ENCODE measurements at places on chromosomes 12 and 14.

DNA sequence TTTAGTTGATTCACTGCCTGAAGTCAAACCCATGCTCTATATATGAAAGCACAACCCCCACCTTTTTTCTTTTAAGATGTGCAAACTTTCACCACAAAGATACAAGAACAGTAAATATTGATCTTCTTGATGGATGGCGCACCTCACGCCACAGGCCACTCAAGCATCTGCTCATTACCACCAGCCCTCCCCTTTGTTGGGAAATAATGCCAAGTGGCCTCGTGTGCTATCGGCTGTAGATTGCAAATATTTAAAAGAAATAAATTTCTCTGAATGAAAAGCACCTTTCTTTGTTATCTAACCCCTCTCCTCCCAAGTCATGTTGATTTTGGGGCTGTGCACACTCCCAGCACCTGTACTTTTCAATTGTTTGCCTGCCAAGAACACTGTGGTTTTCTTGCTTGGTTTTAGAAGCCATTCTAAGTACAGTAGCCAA, 122.7 kb downstream of the C12orf42 start:
- DNase-seq: no peak

GRCh38 chr12:48121522-48121921, 2.4 kb downstream of the PFKM start:
- DNase-seq: no peak

DNA sequence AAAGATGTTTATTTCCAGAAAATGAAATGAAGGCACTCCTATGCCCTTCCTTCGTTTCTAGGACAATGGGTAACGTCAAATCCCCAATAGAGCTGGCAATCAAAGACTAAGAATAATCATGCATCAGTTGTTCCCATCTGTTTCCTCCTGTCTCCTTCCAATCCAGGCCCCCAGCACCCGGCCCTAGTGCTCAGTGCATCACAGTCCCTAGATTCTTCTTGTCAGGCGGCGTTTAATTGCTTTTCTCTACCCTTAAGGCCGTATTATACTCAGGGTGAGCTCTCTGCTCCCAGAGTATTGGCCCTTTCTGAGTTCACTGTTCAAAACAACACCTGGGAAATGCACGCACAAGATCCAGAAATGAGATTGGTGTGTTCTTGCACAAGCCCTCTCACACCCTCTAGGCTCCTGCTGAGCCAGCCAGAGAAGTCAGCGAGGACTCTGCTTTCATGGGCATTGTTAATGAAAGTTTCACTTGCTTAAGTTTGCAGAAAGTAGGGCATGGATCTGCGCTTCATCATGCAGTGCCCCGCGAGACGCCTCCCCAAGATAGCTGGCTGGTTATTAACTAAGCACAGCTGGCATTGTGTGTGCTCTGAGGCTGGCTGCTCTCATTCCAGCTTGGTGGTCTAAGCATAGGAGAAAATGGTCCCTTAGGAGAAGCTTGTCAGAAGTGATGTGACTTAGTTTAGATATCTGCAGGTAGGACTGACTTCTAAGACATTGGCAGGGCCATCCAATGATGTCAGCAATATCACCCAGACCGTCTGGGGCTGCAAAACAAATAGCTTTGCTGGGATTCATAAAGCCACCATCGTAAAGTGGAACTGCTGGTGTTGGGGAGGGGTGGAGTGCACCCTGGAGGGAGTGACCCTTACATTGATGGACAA, 28.7 kb downstream of the CRACR2A start:
- no peak for DNase-seq

DNA sequence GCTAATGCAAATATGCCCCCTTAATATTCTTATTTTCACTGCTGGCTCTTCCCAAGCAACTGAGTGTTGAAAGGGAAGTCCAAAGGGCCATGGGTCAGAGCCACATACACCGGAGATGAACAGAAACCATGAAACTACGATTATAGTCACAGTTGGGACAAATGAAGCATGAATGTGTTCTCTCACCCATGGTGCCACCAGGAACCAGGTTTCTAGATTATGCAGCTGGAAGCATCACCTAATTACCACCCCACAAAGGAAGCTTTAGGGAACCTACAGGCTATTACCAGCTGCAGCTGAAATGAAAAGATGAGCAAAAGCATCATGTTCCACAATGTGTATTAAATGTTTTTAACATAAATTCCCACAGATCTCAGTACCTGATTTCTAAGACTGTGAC, 15.4 kb downstream of the TMTC1 start:
- DNase-seq: no peak
